ENCODE measurements at places on chromosomes 7 and 10.

GRCh38 chr10:16570731-16571130 lies 49.1 kb upstream of the C1QL3 start:
- no peaks in the 10 kb centered on the region for H3K4me1 ChIP-seq
- H3K4me3 ChIP-seq: no peak overlapping the region
- no peaks in the 10 kb centered on the region for H3K36me3 ChIP-seq
- peaks cover 15% of the 10 kb centered on the region for H3K27me3 ChIP-seq
- H3K27ac ChIP-seq: no peak overlapping the region

GRCh38 chr10:122466951-122467381 lies 5.6 kb downstream of the HTRA1 start:
- no peak overlapping the region for H3K4me3 ChIP-seq
- H3K4me1 ChIP-seq: peaks cover 7% of the 10 kb centered on the region
- no peak for DNase-seq
- H3K27ac ChIP-seq: no peak overlapping the region

- no peak overlapping the region for H3K27ac ChIP-seq
- H3K4me3 ChIP-seq: no peak overlapping the region
- peaks cover 4% of the 10 kb centered on the region for H3K4me1 ChIP-seq
- peaks cover 27% of the 10 kb centered on the region for H3K27me3 ChIP-seq
Measured at GRCh38 chr7:24717247-24717622, 40.0 kb downstream of the GSDME start.

DNA sequence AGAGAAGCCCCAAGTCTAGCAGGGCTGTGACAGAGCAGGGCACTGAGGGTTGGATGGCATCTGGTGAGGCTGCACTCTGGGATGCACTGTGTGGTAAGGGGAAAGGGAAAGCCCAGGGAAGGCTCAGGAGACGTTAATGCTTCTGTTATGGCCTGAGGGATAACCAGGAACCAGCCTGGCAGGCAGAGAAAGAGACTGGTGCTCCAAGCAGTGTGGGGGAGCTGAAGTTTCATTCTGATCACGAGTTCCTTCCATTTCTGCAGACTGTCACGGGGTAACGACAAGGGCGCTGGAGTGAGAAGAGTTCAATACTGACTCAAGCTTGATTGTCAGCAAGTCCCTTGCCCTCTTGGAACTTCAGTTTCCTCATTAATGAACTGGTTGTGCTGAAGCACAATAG lies 730.9 kb downstream of the GRID1 start:
- no peaks in the 10 kb centered on the region for H3K36me3 ChIP-seq
- no peak overlapping the region for H3K27ac ChIP-seq
- H3K27me3 ChIP-seq: no peaks in the 10 kb centered on the region
- peaks cover 11% of the 10 kb centered on the region for H3K4me1 ChIP-seq
- H3K4me3 ChIP-seq: no peak overlapping the region

DNA sequence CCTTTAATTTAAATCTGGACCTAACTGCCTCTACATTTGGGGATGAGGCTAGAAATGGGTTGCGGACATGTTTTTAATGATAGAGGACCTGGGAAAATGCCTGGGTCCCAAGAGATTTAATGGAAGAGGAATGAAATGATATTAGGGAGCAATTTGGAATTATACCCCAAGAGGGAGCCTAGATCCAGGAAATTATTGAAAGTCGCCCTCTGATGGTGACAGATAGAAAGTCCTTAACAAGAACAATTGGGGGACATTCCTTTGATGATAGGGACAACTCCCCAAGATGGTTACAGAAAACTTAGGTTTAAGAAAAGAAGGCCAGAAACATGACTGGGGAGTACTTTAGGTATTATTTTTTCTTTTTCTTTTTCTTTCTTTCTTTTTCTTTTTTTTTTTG lies 9.5 kb upstream of the TSGA13 start:
- no peak overlapping the region for H3K27ac ChIP-seq
- DNase-seq: no peak

- H3K27ac ChIP-seq: no peak overlapping the region
- peaks cover 3% of the 10 kb centered on the region for H3K4me1 ChIP-seq
- DNase-seq: no peak
Measured at GRCh38 chr7:6489612-6490011, 41.9 kb upstream of the DAGLB start.

DNA sequence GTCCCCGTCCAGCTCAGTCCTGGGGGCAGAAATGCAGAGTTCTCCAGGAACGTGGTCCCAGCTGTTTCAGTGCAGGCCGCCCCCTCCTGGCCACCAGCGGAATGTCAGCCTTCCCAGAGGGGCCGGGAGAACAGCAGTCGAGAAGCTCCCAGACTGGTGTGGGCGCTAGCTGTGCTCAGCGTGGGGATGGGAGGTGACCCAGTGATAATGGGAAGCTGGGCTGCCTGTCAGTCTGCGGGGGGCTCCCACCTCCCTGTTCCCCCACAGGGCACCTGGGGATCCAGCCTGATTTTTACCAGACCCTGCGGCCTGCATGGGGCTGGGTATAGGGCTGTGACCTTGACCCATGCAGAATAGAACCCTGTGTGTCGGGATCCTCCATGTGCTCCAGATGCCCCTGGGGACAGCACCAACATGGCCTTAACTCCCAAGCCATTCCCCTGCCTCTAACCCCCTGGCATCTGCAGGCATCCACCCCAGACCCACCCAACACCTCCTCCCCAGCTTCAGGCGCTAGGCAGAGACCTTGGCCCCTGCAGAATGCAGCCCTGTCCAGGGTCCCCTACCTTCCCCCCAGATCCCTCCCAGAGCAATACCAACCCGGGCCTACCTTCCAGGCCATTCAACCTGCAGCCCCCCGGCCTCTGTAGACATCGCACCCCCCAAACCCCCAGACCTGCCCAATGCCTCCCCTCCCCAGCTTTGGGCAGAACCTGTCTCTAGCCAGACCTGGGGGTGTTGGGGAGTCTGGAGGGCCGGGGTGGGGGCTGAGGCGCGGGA lies 880 bp upstream of the ELN start:
- H3K4me1 ChIP-seq: peaks cover 4% of the 10 kb centered on the region
- H3K27me3 ChIP-seq: peaks cover 41% of the 10 kb centered on the region
- H3K36me3 ChIP-seq: no peaks in the 10 kb centered on the region

DNA sequence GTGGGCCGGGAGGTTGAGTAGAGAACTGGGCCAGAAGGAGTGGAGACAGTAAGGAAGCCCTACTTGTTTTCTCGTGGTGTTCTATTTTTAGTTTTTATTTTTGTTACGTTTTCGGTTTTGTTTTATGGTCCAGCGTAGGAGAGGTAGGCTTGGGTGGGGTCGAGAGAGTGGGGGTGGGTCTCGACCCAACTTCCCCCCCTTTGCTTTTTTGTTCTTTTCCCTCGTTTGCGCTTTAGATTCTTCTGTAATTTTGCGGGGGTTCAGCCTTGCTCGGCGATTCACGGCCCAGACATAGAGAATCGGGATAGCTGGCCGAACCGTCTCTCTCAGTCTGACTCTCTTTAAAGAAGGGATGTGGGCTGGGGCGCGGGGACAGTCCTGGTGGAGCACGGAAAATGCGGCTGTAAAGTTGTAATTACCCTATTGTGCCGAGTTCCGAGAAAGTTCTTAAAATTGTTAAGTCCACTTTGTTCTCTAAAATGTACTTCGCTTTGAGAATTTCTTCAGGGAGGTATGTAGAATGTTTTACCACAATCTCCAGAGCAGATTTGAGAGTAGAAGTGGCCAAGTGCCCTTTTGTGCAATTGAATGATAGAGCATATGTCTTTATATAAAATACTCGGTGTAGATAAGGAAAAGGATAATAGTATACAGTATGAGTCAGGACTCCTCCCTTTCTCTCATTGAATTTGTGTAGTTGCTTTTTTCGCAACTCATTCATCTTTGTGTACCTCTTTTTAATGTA lies 816 bp downstream of the DMTF1 start:
- H3K27me3 ChIP-seq: no peaks in the 10 kb centered on the region
- H3K36me3 ChIP-seq: peaks cover 20% of the 10 kb centered on the region
- peak overlapping the region; percentile 85 for H3K4me3 ChIP-seq
- peak overlapping the region; percentile 99 for H3K27ac ChIP-seq
- peak; percentile 65 for DNase-seq

DNA sequence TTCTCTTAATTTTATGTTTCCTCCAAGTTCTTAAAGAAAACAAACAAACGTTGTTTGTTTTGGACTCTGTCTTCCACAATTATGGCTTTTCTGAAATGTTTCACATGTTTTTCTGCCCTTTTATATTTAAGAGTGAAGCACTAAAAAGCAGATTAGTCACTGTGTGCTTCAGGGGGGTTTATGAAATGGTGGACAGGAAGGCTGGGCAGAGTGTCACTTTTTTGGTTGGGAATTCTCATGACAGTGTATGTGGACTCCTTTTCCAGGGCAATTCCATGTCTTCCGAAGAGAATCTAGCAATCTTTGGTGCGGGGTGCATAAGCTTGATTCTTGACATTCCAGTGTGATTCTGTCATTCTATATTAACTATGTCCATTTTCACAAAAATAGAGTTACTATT lies 669.4 kb downstream of the PARD3 start:
- H3K27ac ChIP-seq: no peak overlapping the region
- DNase-seq: no peak
- H3K27me3 ChIP-seq: peaks cover 6% of the 10 kb centered on the region
- no peaks in the 10 kb centered on the region for H3K36me3 ChIP-seq

- H3K4me1 ChIP-seq: no peaks in the 10 kb centered on the region
- no peaks in the 10 kb centered on the region for H3K36me3 ChIP-seq
- no peak overlapping the region for H3K27ac ChIP-seq
- H3K27me3 ChIP-seq: peaks cover 16% of the 10 kb centered on the region
Measured at GRCh38 chr7:104789780-104790179, 224.2 kb upstream of the KMT2E start.

DNA sequence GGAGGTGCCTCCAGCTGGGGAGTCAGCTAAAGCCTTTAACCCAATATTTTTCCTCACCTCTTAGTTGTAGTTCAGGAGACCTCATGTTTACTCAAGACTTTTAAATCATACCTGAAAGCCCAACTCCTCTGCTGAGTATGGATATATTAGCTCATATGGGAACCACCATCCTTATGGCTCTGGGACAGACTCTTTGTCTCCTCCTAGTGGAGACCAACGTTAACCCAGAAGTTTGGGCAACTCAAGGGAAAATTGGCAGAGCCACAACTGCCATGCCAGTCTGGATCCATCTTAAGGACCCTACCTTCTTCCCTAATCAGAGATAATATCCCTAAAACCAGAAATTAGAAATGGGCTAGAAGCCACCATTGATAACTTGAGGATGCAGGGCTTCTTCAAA lies 80.8 kb downstream of the TMEM106B start:
- H3K27me3 ChIP-seq: no peaks in the 10 kb centered on the region
- H3K27ac ChIP-seq: no peak overlapping the region
- DNase-seq: peak; percentile 21
- H3K4me1 ChIP-seq: no peaks in the 10 kb centered on the region
- no peaks in the 10 kb centered on the region for H3K36me3 ChIP-seq

DNA sequence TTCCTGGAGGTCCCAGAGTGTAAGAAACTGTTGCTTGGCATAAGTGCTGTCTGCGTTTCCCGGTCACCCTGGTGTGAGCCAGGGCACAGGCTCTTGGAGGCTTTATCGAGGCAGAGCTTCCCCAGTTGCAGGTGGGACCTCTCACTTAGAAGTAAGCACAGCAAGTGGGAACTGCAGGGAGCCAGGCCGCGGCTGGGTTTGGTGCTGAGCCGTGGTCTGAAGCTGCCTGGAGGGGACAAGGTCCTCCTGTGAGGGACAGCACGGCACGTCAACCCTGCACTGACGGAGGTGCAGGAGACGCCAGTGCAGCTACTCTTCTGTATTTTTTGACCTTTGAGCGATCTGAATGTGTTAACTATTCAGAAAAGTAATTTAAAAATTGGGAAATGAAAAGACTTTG lies 55.8 kb upstream of the PFKFB3 start:
- DNase-seq: no peak
- no peak overlapping the region for H3K27ac ChIP-seq
- peaks cover 76% of the 10 kb centered on the region for H3K4me1 ChIP-seq
- no peaks in the 10 kb centered on the region for H3K27me3 ChIP-seq

DNA sequence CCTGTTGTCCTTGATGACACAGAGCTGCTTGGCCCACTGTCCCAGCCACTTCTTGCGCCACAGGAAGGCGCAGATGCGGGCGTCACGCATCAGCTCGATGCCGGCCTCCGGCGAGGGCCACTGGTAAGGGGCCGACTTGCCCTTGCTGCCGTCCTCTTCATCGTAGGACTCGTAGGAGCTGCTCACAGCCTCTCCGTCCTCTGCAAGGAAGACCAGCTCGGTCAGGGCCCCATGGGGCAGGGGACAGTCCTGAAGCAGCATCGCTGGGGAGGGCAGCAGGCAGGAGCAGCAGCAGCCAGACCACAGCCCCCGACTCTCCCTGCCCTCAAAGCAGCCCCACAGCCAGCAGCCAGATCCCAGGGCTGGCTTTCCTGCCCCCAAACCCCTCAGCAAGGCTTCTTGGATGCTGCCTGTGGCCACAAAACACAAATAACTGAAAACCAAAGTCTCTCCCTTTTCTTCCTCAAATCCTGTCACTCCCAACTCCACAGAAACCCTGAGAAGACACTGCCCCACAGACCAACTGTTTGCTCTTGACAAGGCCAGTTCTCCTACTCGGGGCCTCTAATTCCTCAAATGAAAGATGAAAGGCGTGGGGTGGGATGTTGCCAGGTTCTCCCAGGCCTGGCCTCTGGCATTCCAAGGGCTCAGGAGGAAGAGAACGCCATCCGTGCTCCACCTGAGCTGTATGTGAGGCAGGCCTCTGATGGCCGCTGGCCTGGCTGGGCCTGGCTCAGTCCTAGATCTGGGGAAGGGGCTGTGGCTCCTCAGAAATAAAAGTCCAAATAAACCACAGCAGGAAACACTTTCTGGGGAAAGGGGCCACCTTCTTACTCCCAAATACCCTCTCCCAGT lies 76.7 kb downstream of the VWA2 start:
- H3K27ac ChIP-seq: no peak overlapping the region
- DNase-seq: no peak
- no peaks in the 10 kb centered on the region for H3K36me3 ChIP-seq
- no peaks in the 10 kb centered on the region for H3K4me1 ChIP-seq
- H3K27me3 ChIP-seq: no peaks in the 10 kb centered on the region
- no peak overlapping the region for H3K4me3 ChIP-seq

DNA sequence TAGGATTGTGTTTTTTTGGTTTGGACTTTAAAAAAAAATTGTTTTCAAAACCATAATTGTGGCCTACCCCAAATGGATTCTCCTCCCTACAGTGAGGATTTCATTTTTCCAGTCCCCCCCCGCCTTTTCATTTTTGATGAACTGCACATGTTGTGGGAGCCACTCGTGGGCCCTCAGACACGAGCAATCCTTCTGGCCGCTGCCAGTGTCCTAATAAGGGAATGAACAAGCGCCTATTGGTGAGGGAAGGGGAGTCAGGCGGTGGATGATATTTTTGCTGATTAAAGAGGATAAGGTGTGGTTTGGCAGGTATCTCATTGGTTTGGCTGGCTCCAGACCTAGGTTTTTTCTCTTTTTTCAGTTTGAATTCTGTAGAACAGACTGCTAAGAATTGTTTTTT lies 78.7 kb upstream of the AGBL3 start:
- no peak overlapping the region for H3K4me3 ChIP-seq
- H3K27me3 ChIP-seq: no peaks in the 10 kb centered on the region
- H3K27ac ChIP-seq: no peak overlapping the region
- DNase-seq: no peak
- H3K4me1 ChIP-seq: peaks cover 13% of the 10 kb centered on the region

DNA sequence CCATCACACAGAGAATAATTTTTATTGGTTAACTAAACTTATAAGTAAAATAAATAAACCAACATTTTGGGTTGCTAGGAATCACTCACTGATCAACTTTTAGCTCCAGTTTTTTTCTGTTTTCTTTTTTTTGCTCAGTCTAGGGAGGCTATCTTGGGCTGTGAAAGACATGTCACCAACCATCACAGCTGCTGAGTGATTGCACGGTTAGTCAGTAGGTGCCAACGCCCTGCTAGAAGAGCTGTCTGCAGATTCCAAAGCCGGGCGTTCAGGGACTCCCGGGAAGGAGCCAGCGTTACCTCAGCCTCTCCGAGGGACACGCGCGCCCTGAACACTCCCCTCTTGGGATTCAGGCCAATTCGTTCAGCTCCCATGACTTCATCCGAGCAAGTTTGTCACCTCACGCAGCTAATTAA lies 604 bp upstream of the STAM start:
- peaks cover 16% of the 10 kb centered on the region for H3K36me3 ChIP-seq
- H3K4me1 ChIP-seq: peaks cover 44% of the 10 kb centered on the region
- H3K27me3 ChIP-seq: no peaks in the 10 kb centered on the region
- H3K27ac ChIP-seq: peak overlapping the region; percentile 99

Measured in activated CD4-positive, alpha-beta T cell treated with anti-CD3 and anti-CD28 coated beads for 36 hours (primary cell).